ENCODE measurements at places on chromosomes 4 and X.
A peak's percentile ranks its signal among the peaks of the same experiment; 100 is the strongest.

GRCh38 chrX:120536061-120536460 lies 24.7 kb downstream of the CUL4B start:
- DNase-seq, result no peak

GRCh38 chr4:52848254-52848653 lies 13.9 kb upstream of the RASL11B start:
- DNase-seq, result no peak

- DNase-seq, result no peak
Observed at GRCh38 chr4:139214039-139214534, 37.1 kb upstream of the ELF2 start.

DNA sequence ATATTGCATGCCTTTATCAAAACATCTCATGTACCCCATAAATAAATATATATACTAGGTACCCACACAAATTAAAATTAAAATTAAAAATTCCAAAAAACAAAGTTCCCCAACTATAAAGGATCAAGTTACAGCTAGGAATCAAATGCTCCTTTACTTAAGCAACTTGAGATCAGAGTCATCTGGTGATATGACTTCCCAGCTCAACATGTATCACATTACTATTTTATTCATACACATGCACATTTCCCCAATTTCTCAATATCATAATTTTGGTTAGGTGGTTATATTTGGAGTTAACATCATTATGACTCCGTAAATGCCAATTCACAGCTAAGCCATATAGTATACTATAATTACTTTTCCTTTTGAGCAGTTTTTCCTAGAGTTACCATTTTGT lies 60.9 kb downstream of the CLOCK start:
- no peak for DNase-seq

- no peak for DNase-seq
Observed at GRCh38 chr4:158523990-158524535, 2.4 kb downstream of the RXFP1 start.

GRCh38 chrX:22383988-22384387 lies 111.3 kb downstream of the CBLL2 start:
- no peak for DNase-seq

DNA sequence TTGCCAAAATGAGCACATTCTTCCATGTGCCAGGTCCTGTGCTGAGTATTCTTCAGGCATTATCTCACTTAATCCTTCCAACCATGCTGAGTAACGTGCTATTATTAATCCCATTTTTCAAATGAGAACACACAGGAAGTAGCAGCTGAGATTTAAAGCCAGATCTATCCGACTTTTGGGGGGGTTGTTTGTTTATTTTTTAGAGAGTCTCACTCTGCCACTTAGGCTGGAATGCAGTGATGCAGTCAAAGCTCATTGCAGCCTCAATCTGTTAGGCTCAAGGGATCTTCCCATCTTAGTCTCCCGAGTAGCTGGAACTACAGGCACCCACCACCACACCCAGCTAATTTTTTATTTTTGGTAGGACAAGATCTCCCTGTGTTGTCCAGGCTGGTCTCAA lies 55.5 kb upstream of the TRIM2 start:
- no peak for DNase-seq

- DNase-seq, result no peak
Observed at GRCh38 chr4:72531768-72532290, 37.2 kb downstream of the ADAMTS3 start.

- peak; percentile 84 for DNase-seq
Observed at GRCh38 chrX:40176351-40177116, 78.8 kb upstream of the BCOR start.

- no peak for DNase-seq
Observed at GRCh38 chr4:22712529-22712928, 19.8 kb downstream of the GBA3 start.

DNA sequence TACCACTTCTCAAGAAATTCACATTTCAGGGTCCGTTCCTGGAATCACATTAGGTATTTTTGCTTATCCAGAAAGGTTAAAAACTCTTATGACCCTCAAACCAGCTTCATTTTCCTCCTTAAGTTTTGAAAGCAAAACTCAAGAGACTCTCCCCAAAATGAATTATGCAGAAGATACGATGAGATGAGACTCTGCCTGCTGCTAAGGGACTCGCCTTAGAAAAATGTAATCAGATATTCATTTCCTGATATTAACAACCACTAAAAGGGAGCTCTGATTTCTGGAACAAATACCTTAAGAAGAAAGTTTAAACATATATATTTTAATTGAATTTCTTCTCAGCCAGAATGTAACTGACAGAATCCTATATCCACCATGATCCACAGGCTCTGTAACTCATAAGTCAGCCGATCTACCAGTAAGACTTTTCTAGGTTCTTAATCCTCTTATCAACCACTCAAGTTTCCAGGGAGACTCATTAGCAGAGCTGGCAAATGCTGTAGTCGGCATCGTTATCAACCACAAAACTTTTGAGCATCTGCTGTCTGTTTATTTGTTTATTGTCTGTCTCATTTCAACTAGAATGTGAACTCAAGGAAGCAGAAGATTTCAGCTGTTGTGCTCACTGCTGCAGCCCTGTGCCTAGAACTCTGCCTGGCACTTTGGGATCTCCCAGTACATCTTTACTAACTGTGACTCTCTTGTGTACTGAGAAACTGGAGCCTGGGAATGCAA lies 112.5 kb downstream of the LDB2 start:
- no peak for DNase-seq

DNA sequence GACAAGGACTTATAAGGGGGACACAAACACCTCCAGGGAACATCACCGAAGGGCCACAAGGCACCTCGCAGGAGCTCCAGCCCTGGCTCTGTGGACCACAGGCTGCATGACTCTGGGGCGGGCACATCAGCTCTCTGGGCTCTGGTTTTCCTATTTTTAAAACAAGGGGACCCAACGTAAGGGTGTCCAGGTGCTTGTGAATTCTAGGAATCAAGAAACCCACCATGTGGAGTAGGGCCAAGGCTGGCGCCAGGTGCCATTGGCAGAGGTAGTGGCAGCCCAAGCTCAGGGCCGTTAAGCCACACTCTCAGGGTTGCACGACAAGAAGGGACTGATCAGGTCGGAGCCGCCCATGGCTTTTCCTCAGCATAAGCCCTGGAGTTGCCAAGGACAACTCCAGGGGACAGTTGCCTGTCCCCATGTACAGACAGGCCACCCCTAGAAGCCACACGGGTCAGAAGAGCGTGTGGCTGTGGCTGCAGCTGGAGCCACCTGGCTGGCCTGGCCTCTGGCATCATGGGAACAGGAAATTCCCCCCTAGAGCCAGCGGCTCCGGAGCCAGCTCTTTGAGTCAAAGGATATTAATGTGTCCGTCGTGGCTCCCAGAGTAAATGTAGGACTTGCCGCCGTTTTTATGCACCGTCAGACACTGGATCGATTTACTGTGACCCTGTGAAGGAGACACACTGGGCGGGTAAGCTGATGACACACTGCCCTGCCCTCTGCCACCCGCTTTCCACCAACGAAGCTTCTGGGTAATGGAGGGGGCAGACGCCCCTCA lies 32.5 kb downstream of the WDR1 start:
- DNase-seq, result peak; percentile 0

GRCh38 chr4:1839282-1839681 lies 16.7 kb downstream of the LETM1 start:
- DNase-seq, result no peak

DNA sequence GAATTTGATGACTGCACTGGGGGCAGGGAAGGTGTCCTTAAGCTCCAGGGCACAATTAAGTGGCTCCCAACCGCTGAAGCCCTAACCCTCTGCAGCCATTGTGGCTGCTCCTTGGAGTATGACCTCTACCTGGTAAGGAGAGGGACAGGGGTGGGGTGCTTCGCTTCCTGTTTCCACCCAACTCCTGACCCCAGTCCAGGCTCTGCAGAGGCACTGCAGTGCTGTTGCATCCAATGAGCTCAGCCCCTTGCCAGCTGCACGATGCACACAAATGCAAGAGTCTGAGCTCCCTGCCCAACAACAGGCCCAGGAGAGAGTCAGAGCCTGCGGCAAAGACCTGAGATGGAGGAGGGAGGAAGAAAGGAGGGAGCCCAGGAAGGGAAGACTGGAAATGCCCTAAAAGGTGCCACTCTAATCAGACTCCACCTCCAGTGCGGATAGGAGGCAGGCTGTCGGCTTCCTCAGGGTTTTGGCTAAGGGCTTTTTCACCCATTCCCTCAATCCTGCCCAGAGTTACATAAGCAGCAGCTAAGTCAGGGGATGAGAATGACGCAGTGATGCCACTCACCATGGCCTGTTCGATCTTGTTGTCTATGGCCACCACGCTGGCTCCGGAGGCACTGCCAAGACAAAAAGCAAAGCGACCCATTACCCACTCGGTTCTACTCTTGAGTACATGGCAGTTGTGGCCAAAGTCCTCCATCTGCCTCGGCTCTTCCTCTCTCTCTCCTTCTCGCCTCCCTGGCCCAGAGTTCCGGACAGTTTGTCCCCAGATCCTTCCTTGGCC lies 60.1 kb downstream of the TSC22D3 start:
- no peak for DNase-seq

GRCh38 chr4:80279751-80280150 lies 13.3 kb downstream of the FGF5 start:
- no peak for DNase-seq

DNA sequence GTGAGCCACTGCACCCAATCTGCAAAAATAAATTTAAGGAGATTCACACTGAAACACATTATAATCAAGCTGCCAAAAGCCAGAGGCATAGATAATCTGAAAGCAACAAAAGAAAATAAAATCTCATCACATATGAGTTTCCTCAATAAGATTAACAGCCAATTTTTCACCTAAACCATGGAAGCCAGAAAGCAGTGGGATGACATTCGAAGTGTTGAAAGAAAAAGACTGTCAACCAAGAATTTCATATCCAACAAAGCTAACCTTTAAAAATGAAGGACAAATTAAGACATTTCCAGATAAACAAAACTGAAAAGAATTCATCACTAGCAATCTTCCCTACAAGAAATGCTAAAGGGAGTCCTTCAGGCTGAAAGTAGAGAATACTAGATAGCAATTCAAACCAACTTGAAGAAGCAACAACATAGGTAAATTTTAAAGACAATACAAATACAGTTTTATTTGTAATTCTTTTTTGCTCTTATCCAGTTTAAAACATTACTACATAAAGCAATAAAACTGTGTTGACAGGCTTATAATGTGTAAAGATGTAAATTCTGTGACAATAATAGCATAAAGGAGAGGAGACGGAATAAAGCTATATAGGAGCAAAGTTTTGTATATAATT lies 23.1 kb upstream of the KLHL8 start:
- DNase-seq, result no peak

GRCh38 chr4:94802091-94802490 lies 44.3 kb downstream of the BMPR1B start:
- DNase-seq, result no peak

DNA sequence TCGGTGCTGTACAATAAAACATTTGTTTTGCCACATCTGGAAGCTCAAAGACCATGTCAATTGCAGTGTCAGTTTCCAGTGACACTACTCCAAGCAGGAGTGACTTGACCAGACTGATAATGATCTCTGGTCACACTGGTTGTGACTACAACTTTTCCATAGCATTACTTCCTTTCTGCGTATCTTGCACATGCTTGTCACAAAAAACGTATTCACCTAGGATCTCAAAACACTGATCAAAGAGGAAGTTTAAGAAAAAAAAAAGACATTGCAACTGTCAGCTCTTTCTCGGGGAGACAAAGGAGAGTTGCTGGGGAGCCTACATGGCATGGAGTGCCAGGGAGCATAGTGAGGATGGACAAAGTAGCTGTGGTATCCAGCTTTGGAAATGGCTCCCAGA lies 60.6 kb downstream of the OPHN1 start:
- DNase-seq, result no peak

- no peak for DNase-seq
Observed at GRCh38 chr4:178823673-178824295, 1381.5 kb upstream of the AGA start.

DNA sequence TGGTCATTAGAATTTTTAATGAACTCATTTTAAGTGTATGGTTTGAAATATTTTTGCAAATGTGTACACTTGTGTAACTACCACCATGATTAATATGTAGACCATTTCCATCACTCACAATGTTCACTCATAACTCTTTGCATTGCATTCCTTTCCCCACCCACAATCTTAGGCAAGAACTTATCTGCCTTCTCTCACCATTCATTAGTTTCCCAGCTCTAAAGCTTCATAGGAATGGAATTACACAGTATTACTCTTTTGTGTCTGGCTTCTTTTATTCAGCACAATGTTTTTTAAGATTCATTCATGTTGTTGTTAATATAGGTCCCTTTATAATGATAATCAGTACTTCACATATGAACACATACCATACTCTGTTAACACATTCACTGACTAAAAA lies 106.1 kb downstream of the ARAP2 start:
- no peak for DNase-seq

All from activated CD8-positive, alpha-beta T cell treated with anti-CD3 and anti-CD28 coated beads for 36 hours (primary cell).